Cardiac septum (tissue), 1 donor: ENCODE measurements at places on chromosomes 1 and 21. TPM values are rescaled to one million over a fixed set of nuclear protein-coding genes. Genes with fewer than 3 reads are reported as not detected.

Gene CA14
- 0.51 TPM for total RNA-seq

- no peak for DNase-seq
Measured at GRCh38 chr1:73979684-73980083, 218.3 kb downstream of the LRRIQ3 start.

GRCh38 chr1:62438163-62438562 lies 1.3 kb downstream of the USP1 start:
- DNase-seq = no peak

Gene C1QB
- 34.3 TPM for total RNA-seq

- DNase-seq = no peak
Measured at GRCh38 chr1:7526196-7526866, 244.8 kb upstream of the VAMP3 start.

DNA sequence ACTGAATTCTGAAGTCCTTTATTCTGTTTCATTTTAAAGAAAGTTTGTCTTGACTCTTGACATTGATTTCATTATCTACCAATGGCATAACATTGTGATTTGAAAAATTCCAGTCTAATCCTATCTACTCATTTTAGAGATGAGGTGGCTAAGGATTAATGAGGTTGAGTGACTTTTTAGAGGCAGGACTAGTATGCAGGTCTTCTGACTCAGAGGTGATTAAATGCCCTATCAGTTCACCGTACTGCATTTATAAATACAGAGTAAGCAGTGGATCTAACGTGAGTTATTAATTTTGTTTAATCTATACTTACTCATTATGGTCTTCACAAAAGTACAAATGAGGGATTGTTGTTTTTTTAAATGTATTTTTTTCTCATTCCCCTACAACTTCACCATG lies 277.6 kb downstream of the PTBP2 start:
- DNase-seq = no peak

- no peak for DNase-seq
Measured at GRCh38 chr1:51070640-51071039, 31.4 kb upstream of the C1orf185 start.

Gene CLCA4
- 0.13 TPM for total RNA-seq

DNA sequence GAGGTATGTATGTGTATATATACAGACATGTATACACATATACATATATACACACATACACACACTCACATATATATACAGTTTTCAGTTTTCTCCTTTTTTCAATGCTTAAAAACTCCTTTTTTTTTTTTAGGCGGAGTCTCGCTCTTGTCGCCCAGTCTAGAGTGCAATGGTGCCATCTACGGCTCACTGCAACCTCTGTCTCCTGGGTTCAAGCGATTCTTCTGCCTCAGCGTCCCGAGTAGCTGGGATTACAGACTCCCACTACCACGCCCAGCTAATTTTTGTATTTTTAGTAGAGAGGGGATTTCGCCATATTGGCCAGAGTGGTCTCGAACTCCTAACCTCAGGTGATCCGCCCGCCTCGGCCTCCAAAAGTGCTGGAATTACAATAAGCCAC lies 27.0 kb downstream of the STYXL2 start:
- no peak for DNase-seq

Gene RGS18
- 1.1 TPM for total RNA-seq

- DNase-seq = no peak
Measured at GRCh38 chr1:58845942-58846341, 62.1 kb upstream of the JUN start.

GRCh38 chr1:154839691-154840090 lies 30.4 kb downstream of the KCNN3 start:
- no peak for DNase-seq

Gene ZNF326
- 14.0 TPM for total RNA-seq

DNA sequence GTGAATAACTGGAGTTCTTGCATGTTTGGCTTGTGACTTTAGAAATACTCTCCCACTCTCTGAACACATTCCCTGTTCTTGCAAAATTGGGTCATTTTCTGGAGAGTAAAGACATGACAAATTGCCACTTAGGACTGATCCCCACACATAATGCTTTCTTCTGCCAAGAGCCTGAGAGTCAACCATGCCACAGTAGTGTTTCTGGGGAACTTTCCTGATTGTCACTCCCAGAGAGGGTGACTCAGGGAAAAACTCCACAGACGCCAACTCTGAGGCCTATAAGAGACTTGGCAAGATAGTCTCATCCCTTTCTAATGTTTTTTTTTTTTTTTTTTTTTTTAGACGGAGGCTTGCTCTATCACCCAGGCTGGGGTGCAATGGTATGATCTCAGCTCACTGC lies 157.8 kb downstream of the ATG4C start:
- DNase-seq = no peak

GRCh38 chr21:45364468-45365185 lies 40.3 kb upstream of the COL18A1 start:
- no peak for DNase-seq

GRCh38 chr1:31336687-31337467 lies 36.0 kb downstream of the FABP3 start:
- no peak for DNase-seq

- no peak for DNase-seq
Measured at GRCh38 chr1:116988908-116989307, 12.7 kb upstream of the CD101 start.

DNA sequence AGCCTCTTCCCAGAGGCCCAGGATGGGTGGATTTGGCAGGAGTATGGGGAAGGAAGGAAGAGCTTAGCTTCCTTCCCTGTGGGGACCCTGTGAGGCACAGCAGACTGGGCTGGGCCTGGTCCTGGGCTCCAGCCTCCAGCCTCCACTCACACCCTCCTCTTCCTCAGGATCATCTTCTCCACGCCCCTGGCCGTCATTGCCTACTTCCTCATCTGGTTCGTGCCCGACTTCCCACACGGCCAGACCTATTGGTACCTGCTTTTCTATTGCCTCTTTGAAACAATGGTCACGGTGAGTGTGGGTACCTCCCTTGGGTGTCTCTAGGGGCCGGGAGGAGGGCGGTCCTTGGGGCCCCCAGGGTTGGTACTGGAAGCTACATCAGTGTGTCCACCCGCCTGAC lies 10.1 kb downstream of the MFSD2A start:
- DNase-seq = no peak

GRCh38 chr1:117540532-117540931 lies 65.3 kb upstream of the TENT5C start:
- no peak for DNase-seq

GRCh38 chr21:29074783-29075182 lies 1.3 kb upstream of the CCT8 start:
- DNase-seq = no peak

Gene TMCC2
- total RNA-seq = 4.0 TPM

DNA sequence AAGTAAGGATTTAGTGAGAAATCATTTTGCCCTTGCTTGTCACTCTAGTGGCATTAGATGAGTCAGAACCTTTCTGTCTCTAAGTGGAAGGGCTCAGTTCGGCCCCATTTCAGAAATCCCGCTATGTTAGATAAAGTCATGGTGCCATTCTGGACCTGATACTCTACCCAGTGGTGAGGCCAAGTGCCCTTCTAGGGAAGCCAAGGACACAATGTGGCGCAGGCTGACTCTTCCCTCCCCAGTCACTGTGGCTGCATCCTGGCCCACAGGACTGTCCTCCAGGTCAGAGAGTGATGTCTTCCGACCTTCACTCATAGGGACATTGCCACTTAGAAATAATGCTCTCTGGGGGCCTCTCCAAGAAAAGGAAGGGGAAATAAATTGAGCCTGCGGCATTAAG lies 48.3 kb upstream of the MTR start:
- no peak for DNase-seq

- DNase-seq = no peak
Measured at GRCh38 chr1:162059721-162060120, 9.8 kb upstream of the NOS1AP start.

DNA sequence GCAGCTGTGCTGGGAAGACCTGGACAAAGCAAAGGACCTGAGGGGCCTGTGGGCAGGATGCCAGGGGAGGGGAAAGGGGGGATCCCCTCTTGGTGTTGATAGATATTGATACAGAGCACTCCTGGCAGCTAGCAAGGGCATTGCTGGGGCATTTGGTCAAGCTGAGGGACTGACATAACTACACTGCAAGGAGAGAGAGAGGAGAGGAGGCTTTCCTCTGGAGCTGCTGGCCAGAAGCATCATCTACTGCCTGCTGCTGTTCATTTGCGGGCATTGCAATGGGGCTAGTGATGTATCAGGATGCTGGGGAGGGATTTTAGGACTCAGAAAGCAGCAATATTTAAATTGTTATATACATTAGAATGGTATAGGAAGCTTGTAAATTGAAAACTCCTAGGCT lies 142.0 kb downstream of the ZNF648 start:
- DNase-seq = no peak

GRCh38 chr1:31370021-31370420 lies 2.9 kb downstream of the FABP3 start:
- no peak for DNase-seq

- no peak for DNase-seq
Measured at GRCh38 chr1:204108312-204109141, 35.6 kb downstream of the SOX13 start.

GRCh38 chr1:205350124-205350523 lies 6.6 kb downstream of the KLHDC8A start:
- DNase-seq = no peak

- DNase-seq = no peak
Measured at GRCh38 chr21:35046263-35046624, 2.9 kb downstream of the RUNX1 start.

GRCh38 chr1:221141606-221142285 lies 262.5 kb downstream of the HLX start:
- DNase-seq = no peak

DNA sequence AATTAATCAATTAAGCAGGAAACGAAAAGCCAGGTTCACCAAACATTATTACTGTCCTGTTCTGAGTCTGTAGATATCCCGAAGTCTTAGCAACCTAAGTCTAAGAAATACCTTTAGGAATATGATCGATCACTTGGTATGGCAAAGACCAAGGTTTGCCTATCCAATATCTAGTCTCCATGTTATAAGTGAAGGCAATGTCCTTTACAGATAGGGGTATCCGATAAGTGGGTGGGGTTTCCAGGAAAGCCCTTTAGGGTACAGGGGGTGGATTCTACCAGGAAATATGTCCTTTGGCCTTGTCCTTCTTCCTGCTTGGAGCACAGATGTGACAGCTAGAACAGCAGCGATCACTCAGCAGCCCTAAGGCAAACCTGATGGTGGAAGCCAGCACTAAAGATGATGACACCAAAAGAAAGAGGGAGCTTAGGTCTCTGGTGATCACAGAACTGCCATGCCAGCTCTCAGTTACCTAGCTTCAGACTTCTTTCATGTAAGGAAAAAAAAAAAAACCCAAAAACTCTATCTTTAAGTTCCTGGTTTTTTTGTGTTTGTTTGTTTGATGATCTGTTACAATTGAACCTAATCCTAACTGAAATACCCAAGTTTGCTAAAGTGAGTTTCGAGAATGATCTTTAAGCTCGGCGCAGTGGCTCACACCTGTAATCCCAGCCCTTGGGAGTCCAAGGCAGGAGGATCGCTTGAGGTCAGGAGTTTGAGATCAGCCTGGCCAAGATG lies 40.8 kb downstream of the DSTYK start:
- DNase-seq = no peak

Gene LMX1A
- 0.22 TPM for total RNA-seq

DNA sequence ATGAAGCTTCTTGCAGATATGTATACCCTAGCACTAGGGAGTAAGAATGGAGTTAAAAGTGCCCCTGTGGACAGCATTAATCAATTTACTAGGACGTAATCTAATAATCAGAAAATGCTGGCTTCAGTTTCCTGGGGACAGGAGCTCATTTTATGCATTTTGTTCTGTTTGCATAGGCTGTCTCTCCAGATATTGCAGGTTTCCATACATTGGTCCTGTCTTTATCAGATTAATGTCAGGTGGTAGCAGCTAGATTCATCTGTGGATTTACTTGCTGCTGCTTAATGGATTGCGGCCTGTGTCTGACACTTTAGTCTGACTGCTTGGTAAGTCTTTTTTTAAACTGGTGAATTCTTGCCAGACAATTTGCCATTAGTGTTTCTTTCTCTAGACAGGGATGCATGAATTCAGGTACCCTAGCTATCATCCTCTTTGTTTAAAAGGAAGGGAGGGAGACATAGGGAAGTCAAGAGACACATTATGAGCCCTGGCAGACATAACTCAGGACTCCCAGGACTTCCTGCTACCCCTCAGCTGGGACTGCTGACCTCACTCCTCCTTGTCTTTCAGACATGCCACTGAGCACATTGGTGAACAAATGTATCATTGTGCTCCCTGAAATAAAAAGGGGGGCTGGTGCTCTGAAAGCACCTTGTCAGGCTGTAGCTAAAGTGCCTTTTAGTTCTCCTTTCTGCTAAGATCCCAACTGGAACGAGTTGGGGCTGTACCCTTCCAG lies 47.7 kb downstream of the NOS1AP start:
- no peak for DNase-seq

- DNase-seq = no peak
Measured at GRCh38 chr1:114156538-114157274, 3.0 kb upstream of the SYT6 start.

- no peak for DNase-seq
Measured at GRCh38 chr1:205003358-205004131, 39.5 kb upstream of the CNTN2 start.

Gene OR2L5
- not detected for total RNA-seq

Gene CYP4A11
- not detected for total RNA-seq

Gene AKR1A1
- 47.3 TPM for total RNA-seq

Gene RAB3B
- not detected for total RNA-seq
